ENCODE measurements at places on chromosomes 6 and 20. TPM values are rescaled to one million over a fixed set of nuclear protein-coding genes. Genes with fewer than 3 reads are reported as not detected.
A peak's percentile ranks its signal among the peaks of the same experiment; 100 is the strongest.

The CCN5 gene
- total RNA-seq: 0.20 TPM

GRCh38 chr6:4603291-4603690, 172.9 kb upstream of the CDYL start:
- DNase-seq: peak; percentile 78
- peak overlapping the region; percentile 71 for H3K27ac ChIP-seq
- no peaks in the 10 kb centered on the region for H3K36me3 ChIP-seq

GRCh38 chr20:19815553-19815991, 57.5 kb downstream of the RIN2 start:
- H3K36me3 ChIP-seq: no peaks in the 10 kb centered on the region
- H3K27ac ChIP-seq: peak overlapping the region; percentile 95
- no peaks in the 10 kb centered on the region for H3K27me3 ChIP-seq
- H3K4me1 ChIP-seq: peaks cover 32% of the 10 kb centered on the region

DNA sequence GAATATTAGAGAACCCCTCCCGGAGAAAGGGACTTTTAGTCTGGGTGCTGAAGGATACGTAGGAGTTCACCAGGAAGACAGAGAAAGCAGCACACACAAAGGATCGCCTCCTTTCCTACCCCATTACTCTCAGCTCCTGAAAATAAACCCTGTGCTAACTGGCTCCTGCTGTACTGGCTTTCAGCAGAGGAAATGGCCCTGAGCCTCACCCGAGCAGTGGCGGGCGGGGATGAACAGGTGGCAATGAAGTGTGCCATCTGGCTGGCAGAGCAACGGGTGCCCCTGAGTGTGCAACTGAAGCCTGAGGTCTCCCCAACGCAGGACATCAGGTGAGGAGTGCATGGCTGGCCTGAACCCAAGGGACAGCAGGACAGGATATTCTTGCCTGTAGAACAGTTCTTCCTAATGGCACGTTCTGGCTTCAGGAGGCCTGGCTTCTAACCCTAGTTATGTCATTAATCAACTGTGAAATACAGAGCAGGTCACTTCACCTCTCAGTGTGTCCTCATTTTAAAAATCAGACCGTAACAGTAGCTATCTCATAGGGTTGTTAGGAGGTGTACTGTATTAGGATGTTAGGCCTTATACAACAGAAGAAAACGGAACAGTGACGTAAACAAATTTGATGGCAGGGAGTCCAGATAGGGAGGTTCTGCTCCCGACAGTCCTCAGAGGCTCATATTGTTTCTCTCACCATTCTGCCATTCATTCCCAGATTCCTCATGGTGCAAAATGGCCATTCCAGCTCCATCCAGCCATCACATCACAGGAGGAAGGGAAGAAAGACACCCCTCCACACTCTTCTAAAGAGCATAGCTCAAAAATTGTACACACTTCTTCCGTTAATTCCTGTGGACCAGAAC, 1.8 kb downstream of the RBCK1 start:
- DNase-seq: no peak
- no peak overlapping the region for H3K27ac ChIP-seq
- no peaks in the 10 kb centered on the region for H3K27me3 ChIP-seq
- peaks cover 32% of the 10 kb centered on the region for H3K4me1 ChIP-seq

The SMOC2 gene
- total RNA-seq: not detected

GRCh38 chr6:104908031-104908887, 48.5 kb upstream of the HACE1 start:
- H3K27me3 ChIP-seq: no peaks in the 10 kb centered on the region
- no peaks in the 10 kb centered on the region for H3K4me1 ChIP-seq
- H3K4me3 ChIP-seq: no peak overlapping the region
- DNase-seq: no peak
- no peaks in the 10 kb centered on the region for H3K36me3 ChIP-seq
- no peak overlapping the region for H3K27ac ChIP-seq

- no peaks in the 10 kb centered on the region for H3K36me3 ChIP-seq
- H3K27ac ChIP-seq: no peak overlapping the region
- no peak overlapping the region for H3K4me3 ChIP-seq
- no peak for DNase-seq
- H3K4me1 ChIP-seq: no peaks in the 10 kb centered on the region
Measured at GRCh38 chr20:61719691-61720347, 345.9 kb downstream of the TAF4 start.

DNA sequence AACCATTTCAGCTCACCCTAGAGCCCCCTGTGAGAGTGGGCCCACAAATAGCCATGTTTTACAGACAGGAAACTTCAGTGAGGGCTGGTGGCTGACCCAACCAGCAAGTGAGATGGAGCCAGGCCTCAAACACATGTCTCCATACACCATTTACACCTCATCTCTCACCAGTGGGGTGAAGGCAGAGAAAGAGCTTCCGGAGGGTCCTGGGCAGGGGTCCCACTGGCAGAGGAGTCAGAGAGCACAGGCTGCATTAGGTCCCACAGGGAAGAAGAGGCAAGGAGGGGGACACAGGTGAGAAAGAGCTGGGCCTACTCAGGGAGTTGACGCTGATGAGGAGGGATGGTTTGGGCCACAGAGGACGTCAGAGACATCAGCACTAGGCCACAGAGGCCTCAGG, 172.6 kb downstream of the VEGFA start:
- no peak overlapping the region for H3K4me3 ChIP-seq
- H3K4me1 ChIP-seq: peaks cover 25% of the 10 kb centered on the region
- no peak for DNase-seq
- no peaks in the 10 kb centered on the region for H3K36me3 ChIP-seq
- no peak overlapping the region for H3K27ac ChIP-seq

- no peak overlapping the region for H3K27ac ChIP-seq
- H3K27me3 ChIP-seq: no peaks in the 10 kb centered on the region
- H3K36me3 ChIP-seq: no peaks in the 10 kb centered on the region
Measured at GRCh38 chr20:48319943-48320584, 507.7 kb downstream of the PREX1 start.

The MCCD1 gene
- not detected for total RNA-seq

The OPRM1 gene
- not detected for total RNA-seq

The VAPB gene
- total RNA-seq: 73.0 TPM

- DNase-seq: no peak
- no peaks in the 10 kb centered on the region for H3K4me1 ChIP-seq
- H3K27me3 ChIP-seq: no peaks in the 10 kb centered on the region
- no peaks in the 10 kb centered on the region for H3K36me3 ChIP-seq
- H3K4me3 ChIP-seq: no peak overlapping the region
Measured at GRCh38 chr6:72855471-72855870, 233.6 kb downstream of the KCNQ5 start.
